T-helper 9 cell (primary cell): ENCODE measurements at places on chromosomes 16 and 17.

DNA sequence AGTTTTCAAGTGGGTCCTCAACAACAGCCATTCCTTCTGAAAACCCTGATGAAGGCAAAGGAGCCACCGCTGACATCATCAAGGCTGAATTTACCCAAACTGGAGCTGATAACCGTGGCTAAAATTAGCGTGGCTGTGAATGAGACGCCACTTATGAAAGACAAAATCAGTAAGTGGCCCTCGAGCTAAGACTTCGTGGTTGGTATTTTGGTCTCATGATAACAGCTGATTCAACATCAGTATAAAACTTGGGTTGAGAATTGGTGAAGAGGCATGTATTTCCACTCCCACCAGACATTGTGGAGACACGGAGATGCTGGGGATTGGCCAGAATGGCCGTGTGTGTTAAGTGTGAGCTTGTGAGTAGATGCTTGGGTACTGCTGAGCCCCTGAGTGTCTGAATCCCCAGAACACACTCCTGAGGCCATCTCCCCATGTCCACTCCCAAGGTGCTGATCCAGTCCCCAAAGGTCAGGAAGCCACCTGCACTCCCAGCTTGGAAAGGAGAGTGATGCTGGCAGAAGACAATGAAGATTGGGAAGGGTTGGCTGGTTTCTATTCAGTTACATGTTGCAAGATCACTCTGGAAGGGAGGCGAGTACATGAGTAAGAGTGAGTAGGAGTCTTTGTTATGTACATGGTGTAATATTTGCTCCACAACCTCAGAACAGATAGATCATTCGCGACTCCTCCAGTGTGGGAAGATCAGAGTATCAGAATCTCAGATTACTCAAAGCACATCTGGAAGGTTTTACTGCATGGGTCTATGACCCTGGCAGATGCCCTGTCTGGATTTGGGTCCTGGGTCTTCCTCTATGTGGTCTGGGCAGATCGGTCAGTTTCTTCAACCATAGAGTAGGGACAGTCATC, 207.7 kb downstream of the HS3ST3A1 start:
- no peak for DNase-seq

GRCh38 chr17:40382251-40382650, 17.7 kb upstream of the GJD3 start:
- no peak for DNase-seq

GRCh38 chr16:5020551-5020950, 13.2 kb downstream of the NAGPA start:
- no peak for DNase-seq

DNA sequence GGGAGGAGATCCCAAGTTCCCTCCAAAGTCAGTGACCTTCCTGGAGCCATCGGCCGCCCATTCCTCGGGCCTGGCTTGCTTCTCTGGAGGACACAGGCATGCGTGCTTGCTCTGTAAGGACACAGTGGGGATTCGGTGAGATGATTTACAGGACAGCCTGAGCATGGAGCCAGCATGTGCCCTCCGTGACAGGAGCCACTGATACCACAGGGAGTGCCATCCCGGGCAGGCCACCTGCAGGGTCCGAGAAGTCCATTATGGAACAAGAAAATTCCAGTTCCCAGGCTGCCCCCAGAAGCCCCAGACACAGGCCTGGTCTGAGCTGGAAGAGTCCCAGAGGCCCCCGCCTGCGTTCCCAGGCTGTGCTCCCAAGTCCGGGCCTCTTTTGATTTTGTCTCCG, 47.9 kb downstream of the FOXL1 start:
- DNase-seq = no peak

- DNase-seq = no peak
Measured at GRCh38 chr17:75550139-75550465, 24.6 kb downstream of the LLGL2 start.

DNA sequence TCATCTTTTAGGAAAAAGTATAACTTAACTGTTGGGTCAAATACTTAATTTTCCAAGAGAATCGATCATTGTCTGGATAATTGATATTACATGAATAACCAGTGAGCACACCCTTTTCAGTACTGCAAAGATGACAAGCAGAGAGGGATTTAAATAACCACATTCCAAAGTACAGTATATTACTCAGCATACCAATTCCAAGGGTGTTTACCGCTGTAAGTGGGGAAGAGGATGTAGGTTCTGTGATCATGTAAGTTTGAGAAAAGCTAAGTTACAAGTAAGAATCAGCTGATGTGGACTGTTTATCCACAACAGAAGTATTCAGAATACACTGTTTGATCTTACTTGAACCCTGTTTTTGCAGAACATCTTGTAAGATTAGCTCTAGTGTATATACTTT, 6.1 kb downstream of the GDE1 start:
- DNase-seq = no peak

GRCh38 chr17:8859804-8860430, 7.6 kb downstream of the PIK3R6 start:
- DNase-seq = no peak

DNA sequence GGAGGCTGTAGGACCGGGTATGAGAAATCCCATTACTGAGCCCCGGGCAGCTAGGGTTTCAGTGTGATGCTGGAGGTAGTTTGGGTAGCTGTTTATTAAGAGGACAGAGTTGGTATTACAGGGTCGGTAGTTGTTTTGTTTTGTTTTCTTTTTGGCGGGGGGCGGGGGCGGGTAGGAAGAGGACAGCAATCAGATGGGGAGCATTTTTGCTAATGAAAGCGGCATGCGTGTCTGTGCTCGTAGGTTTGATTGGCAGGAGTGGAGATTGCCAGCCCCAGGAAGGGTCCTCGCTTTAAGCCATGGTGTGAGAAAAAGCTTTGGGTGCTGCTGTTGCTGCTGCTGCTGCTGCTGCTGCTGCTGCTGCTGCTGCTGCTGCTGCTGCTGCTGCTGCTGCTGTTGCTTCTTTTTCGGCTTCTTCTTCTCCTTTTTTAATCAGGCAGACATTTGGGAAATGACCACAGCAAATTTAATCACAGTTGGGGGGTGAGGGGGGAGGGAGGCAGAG, 498.5 kb upstream of the ZFHX3 start:
- no peak for DNase-seq

DNA sequence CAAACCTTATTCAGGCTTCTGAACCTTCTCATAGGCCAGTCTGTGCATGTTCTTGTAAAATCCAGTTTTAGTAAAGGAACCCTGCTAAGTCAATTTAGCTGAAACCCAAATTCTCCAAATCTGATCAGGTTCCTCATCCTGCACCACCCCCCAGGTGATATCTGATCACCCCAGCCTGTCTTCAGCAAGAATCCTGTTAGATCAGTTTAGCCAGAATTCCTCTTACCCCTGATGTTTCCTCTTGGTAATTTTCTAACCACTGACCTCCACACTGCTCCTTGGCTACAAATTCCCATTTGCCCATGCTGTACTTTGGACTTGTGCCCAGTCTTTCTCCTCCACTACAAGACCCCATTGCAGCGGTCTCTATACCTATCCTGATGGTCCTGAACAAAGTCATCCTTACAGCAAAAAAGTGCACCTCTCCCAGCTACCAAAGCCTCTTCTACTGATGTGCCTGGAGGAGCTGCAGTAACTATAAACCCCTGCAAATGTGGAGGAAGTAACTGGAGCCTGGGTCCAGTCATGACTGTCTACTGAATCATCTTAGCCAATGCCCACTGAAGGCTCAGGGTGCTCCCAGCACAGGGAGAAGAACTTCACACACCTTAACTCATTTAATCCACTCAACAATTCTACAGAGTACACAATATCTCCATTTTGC, 23.8 kb downstream of the TEX14 start:
- DNase-seq = no peak

DNA sequence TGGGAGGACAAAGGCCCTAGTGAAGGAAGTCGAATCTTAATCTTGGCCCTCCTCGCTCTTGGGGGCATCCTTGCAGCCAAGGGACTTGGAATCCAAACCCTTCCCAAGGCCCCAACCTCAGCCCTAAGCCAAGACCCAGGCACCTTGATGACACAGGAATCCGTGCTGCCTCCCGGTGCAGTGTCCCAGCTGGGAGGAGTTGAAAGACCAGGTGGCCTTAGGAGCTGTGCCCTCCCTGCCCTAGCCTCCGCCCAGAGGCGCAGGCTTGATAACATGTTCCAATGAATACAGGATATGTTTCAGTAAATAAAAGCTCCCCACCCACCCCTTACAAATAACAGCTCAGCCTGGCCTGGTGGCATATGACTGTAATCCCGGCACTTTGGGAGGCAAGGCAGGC, at the start of gene CHST5:
TSS of gene CHST5 (minus strand) at position 208 of the 400 bp plus-strand sequence. CDS start 5,724 bp downstream, outside the sequence.
- no peak for DNase-seq

DNA sequence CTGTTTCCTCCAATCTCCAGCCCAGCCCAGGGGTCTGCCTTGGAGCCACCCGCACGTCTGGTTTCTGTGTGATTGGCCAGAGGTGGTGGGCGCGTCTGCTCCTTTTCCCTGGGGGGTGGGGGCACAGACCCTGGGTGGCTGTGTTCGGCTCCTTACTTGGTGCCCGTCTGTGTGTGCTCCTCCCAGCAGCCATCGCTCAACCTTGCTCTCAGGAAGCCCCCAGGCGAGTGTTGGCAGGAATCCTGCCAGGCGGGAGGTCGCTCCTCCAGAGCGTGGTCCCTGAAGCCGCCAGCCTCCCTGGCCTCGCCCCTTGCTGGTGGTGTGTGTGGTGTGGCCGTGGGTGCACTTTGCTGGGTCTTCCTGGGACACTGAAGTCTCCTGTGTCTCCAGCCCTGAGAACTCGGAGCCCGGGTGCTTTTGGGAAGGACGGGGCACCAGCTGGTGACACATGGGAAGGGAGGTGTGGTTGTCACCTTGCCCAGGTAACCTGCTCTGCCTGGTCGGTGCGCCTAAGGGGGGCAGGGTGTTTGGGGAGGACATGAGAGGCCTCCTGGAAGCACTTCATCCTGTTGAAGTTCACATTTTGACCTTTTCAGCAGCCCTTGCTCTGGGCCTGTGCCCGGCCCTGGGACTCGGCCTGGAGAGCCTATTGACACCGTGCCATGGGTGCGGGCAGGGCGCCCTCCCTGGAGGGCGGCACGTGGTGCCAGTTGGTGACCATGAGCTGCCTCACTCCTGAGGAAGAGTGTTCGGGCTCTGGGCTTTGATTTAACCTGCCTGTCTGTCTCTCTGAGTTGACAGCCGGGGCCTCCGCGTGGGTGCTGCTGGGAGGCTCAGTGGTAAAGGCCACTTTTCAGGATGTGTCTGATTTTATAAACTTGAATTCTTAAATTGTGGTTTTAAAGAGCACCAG, 49.0 kb upstream of the ZNF750 start:
- no peak for DNase-seq

DNA sequence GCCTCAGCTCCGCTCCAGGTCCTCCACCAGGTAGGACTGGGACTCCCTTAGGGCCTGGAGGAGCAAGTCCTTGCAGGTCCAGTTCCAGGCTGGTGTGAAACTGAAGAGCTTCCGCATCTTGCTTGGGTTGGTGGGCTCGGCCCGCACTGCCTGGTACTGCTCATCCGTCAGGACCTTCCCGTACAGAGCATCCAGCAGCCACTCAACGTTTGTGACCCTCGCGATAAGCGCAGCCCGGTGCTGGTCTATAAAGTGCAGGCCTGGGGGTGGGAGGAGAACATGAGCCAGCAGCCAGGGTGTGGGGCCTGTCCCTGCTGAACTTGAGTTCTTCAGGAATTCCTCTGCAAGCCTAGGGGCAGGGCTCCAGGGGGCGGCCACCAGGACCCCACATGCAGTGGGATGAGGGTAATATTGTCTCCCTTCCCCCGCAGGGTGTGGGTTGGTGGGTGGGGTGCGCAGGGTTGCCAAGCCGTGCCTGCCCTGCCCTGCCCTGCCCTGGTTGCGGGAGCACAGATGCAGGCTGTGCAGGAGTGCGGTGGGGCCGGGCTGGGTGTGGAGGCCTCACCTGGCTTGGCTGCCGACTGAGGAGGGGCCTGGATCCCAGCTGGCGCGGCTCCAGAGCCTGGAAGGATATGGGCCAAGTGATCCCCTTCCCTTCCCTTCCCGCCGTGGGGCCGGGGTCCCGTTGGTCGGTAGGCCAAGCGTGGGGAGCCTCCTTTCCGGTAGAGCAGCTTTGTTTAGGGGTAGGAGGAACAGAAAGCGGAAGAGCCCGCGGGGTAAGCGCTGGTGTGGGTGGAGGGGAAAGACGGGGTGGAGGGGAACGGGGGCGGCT, 762 bp downstream of the PYCARD start:
- peak; percentile 30 for DNase-seq

DNA sequence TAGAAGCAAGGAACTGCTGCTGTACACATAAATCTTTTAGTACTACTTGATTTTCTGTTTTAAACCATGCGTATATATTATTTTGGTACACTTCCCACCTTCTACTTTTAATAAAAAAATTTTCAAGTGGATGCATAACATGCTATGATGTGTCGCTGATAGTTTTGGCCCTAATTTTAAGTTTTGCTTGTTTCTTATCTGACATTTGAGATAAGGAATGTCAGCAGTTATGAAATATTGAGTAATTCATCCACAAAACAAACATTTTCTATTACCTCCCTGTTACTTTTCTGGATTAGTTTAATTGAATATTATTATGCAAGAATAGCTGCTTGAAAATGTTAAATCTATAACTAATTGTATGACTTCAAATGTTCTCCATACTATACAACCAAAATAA, 35.8 kb downstream of the N4BP1 start:
- DNase-seq = no peak
